ENCODE measurements at places on chromosomes 3 and 15.

- H3K27ac ChIP-seq, result no peak overlapping the region
- H3K4me1 ChIP-seq, result no peaks in the 10 kb centered on the region
- DNase-seq, result no peak
- H3K36me3 ChIP-seq, result peaks cover 3% of the 10 kb centered on the region
Measured at GRCh38 chr3:177026505-177027277, 170.6 kb downstream of the TBL1XR1 start.

DNA sequence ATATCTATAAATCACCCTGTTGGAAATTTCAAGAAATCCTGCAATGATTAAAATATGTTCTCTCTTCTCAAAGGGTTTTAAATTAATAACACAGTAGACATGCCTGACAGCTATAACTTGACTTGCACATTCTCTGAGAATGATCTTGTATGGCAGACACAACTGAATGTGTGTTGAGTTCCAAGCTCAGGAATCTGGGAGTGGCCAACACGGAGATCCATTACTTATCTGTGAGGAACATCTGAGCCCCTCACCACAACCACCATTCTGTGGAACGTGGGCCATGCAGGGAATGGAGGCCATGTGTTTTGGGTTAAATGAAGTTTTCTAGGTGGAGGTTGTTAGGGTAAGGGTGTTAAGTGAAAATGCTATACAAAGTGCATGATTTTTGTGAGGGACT lies 105.3 kb upstream of the CHMP2B start:
- DNase-seq, result no peak
- H3K36me3 ChIP-seq, result no peaks in the 10 kb centered on the region
- no peak overlapping the region for H3K4me3 ChIP-seq
- no peaks in the 10 kb centered on the region for H3K4me1 ChIP-seq

DNA sequence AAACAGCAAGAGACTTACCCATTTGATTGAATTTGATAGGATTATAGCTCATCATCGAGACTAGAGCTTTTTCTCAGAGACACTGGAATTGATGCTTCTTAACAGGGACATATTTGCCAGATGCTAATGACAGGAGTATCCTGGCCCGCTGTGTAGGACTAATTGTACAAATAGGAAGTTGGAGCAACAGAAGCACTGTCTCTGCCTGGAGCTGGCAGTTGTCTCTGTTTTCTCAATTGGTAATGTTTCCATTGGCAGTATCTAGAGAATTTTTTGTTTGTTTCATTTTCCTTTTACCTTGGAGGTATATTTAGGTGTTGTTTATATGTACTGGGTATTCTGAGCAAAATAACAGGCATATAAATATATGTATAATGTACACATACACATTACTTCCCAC lies 8.9 kb upstream of the PCOLCE2 start:
- DNase-seq, result no peak
- no peak overlapping the region for H3K27ac ChIP-seq
- H3K36me3 ChIP-seq, result no peaks in the 10 kb centered on the region
- no peaks in the 10 kb centered on the region for H3K4me1 ChIP-seq
- no peaks in the 10 kb centered on the region for H3K27me3 ChIP-seq
- no peak overlapping the region for H3K4me3 ChIP-seq

DNA sequence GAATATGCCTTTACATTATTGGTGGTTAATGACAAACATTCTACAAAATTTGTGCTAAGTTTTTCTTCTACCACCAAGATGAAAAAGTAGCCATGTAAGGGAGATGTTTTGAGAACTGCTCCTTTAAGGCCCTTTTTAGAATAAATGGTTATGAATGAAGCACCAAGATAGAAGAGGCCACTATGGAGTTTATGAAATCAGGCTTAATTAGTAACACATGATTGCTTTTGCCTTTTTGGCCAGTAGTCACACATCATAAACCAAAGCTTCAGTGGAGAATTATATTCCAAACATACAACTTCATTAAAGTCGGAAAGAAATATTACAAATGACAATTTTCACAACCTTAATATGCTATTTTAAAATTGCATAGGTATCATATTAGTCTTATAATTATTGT lies 331.7 kb downstream of the RBMS3 start:
- no peaks in the 10 kb centered on the region for H3K27me3 ChIP-seq
- no peak overlapping the region for H3K4me3 ChIP-seq
- H3K4me1 ChIP-seq, result no peaks in the 10 kb centered on the region

DNA sequence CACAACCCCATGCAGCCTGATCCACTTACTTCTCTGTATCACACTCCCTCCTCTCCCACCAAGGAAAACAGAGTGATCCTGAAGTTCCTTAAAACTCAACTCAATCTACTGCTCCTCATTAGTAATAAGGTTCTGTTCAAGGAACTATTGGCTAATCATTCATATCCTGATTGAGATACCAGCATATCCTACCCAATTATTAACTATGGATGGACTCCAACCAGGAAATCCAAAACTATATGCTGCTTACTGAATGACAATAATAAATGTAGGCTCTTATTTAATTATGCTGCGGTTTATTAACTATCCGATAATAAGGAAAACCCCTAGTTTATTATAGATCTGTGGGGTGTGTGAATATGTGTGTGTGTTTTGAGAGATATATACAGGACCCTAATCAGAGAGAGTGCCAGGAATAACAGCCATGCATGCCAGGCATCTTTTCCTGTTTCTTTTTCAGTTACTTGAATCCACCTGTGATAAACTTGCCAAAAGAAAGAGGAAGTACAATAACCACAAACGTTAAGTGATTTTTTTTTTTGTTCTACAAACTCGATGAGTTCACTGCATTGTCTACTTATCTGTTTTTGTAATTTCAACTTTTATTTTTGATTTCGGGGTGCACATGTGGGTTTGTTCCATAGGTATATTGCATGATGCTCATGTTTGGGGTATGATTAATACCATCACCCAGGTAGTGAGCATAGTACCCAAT lies 1031.7 kb upstream of the CFAP20DC start:
- H3K4me1 ChIP-seq, result no peaks in the 10 kb centered on the region
- DNase-seq, result no peak
- no peaks in the 10 kb centered on the region for H3K27me3 ChIP-seq
- H3K4me3 ChIP-seq, result no peak overlapping the region
- H3K27ac ChIP-seq, result no peak overlapping the region
